Midbrain (tissue), 1 donor: ENCODE measurements at places on chromosomes 4 and X.
A peak's percentile ranks its signal among the peaks of the same experiment; 100 is the strongest.

- no peak for DNase-seq
Observed at GRCh38 chrX:18946157-18946556, 37.8 kb downstream of the PHKA2 start.

GRCh38 chr4:182600093-182600492 is 317.1 kb downstream of the DCTD start:
- no peak for DNase-seq

- no peak for DNase-seq
Observed at GRCh38 chr4:165433529-165433928, 54.7 kb downstream of the CPE start.

GRCh38 chrX:1218286-1218685 is 5.8 kb upstream of the CRLF2 start:
- DNase-seq: no peak

- peak; percentile 15 for DNase-seq
Observed at GRCh38 chr4:41496977-41497376, 41.0 kb upstream of the LIMCH1 start.

- no peak for DNase-seq
Observed at GRCh38 chrX:642436-643240, 12.0 kb downstream of the SHOX start.

GRCh38 chrX:153865321-153865580 is 20.7 kb downstream of the L1CAM start:
- no peak for DNase-seq

- no peak for DNase-seq
Observed at GRCh38 chr4:74624351-74625151, 169.8 kb downstream of the BTC start.

GRCh38 chrX:71634366-71634765 is 16.1 kb upstream of the CXCR3 start:
- no peak for DNase-seq

DNA sequence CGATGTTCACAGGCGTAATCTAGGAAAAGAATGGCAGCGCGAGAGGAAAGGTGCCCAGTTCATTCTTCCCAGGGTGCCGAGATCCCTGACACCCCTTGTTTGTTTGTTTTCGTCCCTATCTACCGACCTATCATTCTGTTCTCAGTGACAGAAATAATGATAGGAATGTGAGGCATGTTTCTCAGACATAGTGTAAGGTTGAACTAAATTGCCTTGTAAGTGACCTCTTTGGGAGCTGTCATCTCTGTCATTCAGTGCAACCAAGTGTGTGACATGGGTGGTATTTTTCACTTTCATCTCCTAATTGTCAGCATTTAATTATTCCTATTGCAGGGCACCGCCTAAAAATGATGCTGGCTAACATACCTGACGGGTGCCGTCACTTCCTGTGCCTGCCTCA is 24.4 kb downstream of the CLDN22 start:
- no peak for DNase-seq

- DNase-seq: no peak
Observed at GRCh38 chrX:118614150-118614549, 113.3 kb upstream of the IL13RA1 start.

DNA sequence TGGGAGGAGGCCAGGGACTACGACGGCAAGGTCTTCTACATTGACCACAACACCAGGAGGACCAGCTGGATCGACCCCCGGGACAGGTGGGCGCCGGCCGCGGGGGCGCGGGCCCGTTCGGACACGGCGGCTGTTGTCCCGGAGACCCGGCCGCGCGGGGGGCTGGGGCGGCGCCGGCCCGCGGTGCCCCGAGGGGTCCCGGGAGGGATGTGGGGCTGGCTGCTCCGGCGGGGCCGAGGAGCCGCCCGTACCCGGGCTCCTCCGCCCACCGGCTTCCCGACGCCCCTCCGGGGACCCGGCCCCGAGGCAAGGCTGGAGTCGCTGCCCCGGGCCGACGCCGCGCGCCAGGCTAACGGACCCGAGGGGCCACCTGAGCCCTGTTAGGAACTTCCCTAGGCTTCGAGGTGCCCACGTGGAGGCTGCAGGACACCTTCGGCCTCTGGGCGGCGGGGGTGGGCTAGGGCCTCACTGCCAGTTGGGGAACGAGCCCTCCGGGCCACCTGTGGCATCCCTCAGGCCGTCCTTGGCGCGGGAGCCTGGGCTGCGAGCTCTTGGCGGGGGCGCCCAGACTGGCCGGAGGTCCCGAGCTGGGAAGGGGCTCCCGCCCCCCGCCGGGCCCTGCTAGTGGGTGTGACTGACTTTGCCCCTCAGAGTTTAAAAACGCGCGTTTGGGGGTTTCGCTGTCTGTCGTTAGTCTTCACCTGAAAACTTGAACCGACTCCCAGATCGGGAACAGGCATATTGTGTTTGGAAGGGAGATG is 660 bp downstream of the WWC2 start:
- no peak for DNase-seq

DNA sequence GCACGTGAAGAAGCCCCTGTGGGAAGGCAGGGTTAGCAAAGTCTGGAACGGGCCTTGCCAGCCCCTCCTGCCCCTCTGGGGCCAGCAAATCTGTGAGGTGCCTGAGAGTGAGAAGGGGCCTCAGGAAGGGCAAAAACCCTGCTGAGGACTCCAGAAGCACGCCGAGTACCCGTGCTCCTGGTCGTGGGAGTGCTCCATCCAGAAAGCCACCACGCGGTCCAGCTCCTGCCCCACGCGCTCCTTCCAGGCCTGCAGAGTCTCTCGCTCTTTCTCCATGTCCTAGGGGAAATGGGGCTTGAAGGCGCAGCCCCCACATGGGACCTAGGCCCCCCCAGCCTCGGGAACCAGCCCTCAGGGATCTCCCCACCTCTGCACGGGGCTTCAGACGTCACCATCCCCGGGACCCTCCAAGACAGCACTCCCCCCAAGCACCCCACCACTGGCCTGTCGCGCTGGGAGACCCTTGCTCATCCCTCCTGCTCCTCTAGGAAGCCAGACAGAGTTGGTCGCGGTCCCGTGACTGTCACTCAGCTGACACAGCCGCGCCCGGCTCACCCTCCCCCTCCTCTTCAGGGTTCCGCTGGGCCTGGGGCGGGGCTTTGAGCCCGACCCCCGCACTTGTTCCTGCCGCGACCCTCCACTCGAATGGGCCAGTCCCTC is at the start of gene RENBP:
Gene RENBP (minus strand): TSS at position 504 of the 660 bp plus-strand sequence. CDS start 33 bp downstream, at position 471.
- peak; percentile 38 for DNase-seq

DNA sequence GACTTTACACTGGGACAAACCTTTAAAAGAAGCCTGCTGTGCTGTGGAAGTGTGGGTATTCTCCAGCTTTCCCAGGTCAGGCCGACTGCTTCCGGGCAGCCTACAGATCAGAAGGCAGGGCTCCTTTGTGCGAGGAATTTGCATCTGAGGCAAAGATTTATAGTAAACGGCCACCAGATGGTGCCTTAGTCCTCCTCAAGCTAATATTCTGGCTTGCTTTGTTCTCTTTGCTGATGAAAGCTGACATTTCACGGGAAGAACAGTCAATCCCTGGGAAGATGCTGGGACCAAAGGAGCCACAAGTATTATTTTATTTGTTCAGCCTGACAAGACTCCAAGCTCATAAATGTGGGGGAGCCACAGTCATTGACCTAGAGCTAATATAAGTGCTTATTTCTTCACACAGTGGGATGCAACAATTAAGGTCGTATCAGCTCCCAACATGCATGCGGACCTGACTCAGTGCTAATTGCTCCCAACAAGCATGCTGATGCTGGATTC is 120.7 kb upstream of the TRIM2 start:
- DNase-seq: peak; percentile 88

GRCh38 chr4:43242606-43243005 is 350.1 kb downstream of the GRXCR1 start:
- DNase-seq: no peak

DNA sequence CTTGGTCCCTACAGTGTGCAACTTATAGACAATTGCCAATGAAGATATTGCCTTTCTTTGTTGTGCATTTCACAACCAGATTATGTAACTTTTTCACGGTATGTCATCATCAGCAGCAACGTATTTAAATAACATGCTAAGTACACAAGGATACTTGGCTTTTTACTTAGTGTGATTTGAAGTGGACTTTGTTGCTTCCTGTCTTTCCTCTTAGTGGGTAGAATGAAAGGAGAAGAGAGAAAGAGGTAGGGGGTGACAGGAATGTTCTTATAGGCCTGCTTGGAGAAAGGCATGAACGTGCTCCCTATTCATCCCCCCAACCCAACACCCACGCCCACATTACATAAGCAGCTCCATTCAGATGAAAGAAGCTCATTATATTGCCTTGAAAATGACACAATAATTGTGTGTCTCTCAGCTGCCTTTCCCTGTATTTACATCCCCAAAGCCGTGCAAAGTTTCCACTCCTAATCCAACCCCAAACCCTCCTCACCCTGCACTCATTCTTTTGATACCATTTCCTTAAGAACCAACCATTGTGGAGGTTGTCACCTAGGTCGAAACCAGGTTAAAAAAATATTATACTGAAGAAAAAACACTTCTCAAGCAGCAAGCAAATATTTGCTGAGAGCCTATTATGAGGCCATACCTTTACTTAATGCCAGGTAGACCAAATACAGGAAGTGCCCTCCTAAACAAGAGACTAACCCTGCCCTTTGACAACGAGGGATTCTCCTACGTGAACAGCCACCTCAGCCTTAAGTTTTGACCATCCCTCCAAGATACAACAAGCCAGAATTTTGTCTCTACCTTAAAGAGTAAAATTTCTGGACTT is 25.2 kb upstream of the GK start:
- DNase-seq: no peak

- DNase-seq: no peak
Observed at GRCh38 chrX:129961180-129962083, 21.0 kb upstream of the BCORL1 start.

GRCh38 chr4:22473268-22473667 is 42.6 kb downstream of the ADGRA3 start:
- DNase-seq: no peak

DNA sequence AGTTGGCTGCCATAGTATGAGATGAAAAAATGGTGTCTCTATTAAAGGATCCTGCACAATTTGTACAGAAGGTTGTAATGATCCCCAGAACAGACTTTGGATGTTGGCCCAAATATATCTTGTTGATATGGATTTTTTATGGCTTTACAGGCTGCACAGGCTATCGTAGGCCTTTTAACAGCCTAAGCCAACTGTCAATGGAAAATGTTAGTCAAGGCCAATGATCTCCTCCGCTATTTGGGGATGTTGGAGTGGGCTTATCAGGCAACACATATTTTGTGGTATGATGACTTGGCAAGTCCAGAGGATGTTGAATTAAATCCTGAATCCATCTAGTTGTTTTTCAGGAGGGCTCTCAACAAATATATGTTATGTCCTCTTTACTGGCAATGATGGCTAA is 42.1 kb downstream of the ZCCHC13 start:
- no peak for DNase-seq

- DNase-seq: no peak
Observed at GRCh38 chrX:20441123-20441522, 174.4 kb upstream of the RPS6KA3 start.

DNA sequence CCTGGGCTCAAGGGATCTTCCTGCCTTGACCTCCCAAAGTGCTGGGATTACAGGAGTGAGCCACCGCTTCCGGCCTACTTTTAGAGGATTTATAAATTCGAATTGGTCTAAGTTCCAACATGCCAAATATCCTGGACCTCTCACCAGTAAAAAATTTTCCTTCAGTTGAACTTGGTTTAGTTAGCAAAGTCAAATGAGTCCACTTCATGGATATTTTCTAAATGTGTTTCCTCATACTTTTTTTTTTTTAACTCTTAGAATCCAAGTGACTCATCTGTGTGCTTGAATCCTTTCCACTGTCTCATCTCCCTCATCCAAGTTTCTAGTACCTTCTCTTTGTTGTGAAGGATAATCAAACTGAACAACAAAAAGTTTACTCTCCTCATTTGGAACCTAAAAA is 49.7 kb downstream of the RBM47 start:
- DNase-seq: no peak

DNA sequence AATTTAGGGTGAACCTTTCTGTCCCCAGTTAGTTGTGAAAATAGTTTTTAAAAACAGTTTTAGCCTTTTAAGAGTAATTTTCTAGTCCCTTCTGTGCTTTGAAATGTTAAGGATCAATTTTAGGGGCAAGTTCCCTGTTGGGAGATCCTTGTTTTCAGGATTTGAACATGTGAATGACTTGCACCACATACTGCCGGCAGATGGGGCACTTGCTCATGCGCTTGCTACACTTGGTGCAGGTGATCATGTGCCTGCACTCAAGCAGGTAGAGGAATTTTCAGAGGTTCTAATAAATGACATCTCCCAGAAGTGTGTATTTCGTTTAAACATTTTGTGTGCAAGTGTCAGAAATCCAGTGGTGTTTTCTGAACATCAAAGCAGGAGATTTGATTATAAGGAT is 195.9 kb downstream of the CHM start:
- no peak for DNase-seq

DNA sequence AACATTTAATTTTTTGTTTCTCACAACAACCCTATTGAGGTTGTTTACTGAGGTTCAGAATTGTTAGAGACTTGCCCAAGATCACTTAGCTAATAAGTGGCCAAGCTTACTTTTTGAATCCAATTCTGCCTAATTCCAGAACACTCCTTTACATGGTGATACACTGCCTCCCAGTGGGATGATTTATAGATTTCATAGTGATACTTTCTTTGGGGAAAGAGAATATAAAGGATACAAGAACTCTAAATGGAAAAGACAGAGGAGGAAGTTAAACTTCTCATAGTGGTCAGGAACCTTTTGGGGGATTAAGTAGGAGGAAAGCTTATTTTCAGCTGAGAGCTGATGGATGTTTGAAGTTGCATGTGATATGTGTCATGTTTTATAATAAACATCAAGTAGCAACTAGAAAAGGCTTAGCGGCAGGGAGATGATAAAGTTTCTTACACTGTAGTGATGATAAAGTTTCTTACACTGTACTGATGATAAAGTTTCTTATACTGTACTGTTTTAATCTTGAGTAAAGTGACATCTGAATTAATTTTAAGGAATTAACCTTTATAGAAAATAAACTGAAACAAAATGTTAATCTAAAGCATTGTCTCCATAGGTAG is 15.3 kb downstream of the STAG2 start:
- DNase-seq: peak; percentile 17

- DNase-seq: no peak
Observed at GRCh38 chr4:136458326-136458725, 1074.0 kb downstream of the PCDH18 start.

DNA sequence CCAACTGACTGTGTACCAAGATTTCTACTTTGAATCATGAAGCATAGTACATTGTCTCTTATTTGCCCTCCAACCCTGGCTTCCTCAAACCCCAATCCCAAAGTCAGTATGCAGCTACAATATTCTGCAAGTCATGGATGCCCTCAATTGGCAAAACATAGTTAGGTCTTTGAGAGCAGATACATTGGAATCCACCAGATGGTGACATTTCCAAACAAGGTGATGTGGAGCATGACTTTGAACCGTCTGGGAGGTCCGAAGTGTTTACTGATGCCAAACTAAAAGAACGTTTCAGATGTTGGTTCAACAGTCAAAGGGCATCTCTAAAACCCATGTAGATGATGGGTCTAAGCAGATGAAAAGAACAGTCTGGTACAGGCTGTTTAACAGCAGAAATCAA is 43.7 kb upstream of the FRMD7 start:
- DNase-seq: no peak

- no peak for DNase-seq
Observed at GRCh38 chr4:158825433-158826036, 56.7 kb downstream of the FNIP2 start.
